MCF 10A (cell line): ENCODE measurements at places on chromosomes 16 and 17.

GRCh38 chr17:80839511-80839941, 152.1 kb upstream of the CHMP6 start:
- no peak for DNase-seq

GRCh38 chr17:71099003-71099714, 929.8 kb downstream of the KCNJ2 start:
- no peak for DNase-seq

- peak; percentile 38 for DNase-seq
These were observed 35.7 kb downstream of the PLD6 start for GRCh38 chr17:17170346-17170985.

- DNase-seq, result no peak
These were observed 26.7 kb downstream of the FA2H start for GRCh38 chr16:74747716-74748615.

GRCh38 chr16:70726892-70727361, 41.1 kb upstream of the MTSS2 start:
- no peak for DNase-seq

GRCh38 chr16:30953511-30954124, 3.9 kb upstream of the SETD1A start:
- DNase-seq, result peak; percentile 66

DNA sequence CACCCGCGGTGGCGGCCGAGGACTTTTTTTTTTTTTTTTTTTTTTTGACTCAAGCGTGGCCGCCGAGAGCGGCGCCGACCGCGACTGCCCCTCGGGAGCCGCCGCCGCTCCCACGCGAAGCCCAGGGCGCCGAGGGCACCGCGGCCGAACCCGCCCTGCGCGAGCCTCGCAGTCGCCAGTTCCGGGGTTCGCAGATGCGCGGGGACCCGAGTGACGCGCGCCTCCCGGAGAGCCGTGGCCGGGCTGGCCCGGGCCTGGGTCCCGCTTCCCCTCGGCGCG, 1.1 kb downstream of the METRNL start:
- no peak for DNase-seq

DNA sequence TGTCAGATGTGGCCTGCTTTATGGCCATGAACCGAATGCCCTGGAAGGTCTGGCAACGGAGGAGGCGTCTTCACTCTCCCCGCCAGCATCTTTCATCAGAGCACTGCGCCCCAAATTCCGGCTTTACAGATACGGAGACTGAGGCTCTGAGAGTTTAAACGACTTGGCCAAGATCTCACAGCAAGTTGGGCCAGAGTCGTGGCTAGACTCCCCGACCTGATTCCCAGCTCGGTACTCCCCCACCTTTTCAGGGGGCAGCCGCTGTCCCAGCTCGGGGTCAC, 1.7 kb downstream of the NGFR start:
- DNase-seq, result no peak

DNA sequence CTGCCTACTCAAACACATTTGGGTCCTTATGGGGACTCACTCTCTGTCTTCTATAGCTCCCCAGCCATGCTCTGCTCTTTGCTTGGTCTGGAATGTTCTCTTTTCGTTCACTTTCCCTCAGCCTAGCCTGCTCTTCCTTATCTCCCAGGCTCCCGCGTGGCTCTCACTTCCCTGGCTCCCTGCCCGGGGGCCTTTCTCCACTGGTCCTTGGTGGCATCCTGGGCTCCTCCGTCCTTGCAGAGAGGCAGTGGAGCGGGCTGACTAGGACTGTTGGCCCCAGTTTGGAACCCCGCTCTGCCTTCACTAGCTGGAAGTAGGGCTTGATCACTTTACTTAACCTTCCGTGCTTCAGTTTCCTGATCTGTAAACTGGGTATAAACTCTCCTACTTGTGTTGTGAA, 31.2 kb downstream of the SHISA6 start:
- DNase-seq, result no peak

DNA sequence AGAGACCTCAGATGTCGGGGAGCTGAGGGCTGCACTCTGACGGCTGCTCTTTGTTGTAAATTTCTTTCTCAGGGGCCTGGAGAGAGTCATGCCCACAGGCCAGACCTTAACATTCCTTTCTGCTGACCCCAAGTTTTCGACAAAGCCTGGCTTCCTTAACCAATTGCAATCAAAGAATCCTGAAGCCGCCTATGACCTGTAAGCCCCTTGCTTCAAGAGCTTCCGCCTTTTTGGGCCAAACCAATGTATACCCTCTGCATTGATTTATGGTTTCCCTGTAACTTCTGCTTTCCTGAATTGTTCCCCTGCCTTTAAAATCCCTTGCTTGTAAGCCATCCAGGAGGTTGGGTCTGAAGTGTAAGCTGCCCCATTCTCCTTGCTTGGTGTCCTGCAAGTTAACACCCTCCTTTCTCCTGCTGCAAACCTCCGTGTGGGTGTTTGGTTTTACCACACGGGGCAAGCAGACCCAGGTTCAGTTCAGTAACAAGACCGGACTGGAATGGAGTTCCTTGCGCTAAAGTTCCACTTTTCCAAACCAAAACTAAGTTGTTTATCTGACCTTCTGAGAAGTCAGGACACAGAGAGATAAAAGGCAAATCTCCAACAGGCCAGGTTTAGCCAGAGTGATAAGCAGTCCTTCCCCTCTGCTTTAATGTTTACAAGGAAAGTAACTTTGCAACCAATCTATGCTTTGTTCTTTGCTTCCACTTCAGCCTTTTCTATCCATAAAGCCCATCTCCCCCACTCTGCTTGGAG, 141.6 kb downstream of the KCNJ12 start:
- no peak for DNase-seq

DNA sequence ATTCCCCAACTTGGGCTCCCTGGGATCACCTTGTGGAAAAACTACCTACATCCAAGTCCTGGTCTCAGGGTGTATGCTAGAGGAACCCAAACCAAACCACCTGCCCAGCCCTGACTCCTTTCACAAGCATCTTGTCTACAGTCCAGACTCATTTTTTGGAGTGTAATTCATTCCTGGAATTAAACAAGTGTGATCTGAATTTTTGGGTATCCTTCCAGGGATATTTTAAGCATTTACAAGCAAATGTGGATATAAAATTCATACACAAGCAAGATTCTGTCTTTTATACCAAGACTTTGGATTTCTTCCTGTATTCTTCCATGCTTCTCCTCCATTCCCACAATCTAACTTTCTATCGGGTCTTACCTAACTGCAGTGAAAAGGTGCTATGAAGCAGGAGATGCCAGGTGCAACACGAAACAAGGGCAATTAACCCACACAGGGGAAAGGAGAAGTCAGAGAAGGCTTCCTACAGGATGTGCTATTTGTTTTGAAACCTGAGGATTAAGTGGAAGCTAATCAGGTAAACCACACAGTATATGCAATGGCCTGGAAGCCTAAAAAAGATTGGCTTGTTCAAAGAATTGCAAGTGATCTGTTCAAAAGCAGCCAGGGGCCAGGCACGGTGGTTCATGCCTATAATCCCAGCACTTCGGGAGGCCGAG, 417.2 kb upstream of the C16orf82 start:
- DNase-seq, result no peak

DNA sequence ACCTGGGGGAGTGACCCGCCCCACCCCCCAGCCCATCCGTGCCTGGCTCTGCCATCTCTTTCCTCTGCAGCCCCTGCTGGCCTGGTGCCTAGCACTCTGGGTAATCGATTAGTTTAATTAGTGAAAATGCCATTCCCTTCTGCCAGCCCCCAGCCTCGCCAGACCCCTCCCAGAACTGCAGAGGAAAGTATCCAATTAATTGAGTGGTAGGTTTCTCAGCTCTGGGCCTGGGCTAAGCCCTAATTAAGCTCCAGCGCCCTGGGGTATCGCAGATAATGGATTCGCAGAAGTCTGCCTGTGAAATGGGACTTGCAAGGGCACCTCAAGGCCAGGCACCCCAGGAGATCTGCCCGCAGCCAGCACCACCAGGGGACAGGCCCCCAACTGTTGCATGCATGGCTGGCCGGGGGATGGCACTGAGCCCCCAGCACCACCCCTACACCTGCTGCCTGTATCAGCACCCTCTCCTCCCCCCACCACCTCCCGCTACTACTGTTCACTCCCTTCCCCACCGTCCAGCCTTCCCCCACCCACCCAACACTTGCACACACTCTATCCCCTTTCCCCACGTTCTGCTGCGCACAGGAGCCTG, 19.7 kb upstream of the SPPL2C start:
- no peak for DNase-seq

GRCh38 chr17:66900126-66901010, 64.1 kb upstream of the CACNG4 start:
- DNase-seq, result peak; percentile 38

DNA sequence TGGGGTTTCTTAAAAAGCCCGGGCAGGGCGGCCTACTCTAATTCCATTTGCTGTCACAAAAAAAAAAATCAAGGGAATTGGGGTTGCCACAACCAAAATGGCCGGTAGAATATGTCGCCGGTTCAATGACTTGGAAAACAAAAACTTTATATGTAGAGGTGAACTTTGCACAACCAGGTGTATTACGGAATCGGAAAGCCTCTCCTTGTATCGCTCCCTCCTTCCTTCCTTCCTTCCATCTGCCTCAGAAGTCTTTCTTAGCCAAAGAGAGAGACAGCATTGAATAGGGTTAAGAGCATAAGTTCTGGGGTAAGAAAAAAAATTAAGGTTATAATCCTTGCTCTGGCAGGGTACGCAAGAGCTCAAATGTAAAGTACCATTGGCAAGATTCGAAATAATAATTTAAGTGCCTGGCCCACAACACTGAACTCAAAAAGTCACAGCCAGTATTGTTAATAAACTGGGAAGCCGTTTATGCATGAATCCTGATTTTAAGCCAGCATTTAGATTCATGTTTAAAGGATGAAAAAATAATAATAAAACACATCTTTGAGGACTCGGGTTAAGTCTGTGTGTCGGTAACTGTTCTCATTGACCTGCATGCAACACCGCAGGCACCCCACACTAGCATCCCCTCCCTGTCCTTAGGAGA, 522 bp upstream of the GLG1 start:
- no peak for DNase-seq

- DNase-seq, result no peak
These were observed 75.7 kb upstream of the DNAH17 start for GRCh38 chr17:78652913-78653312.

DNA sequence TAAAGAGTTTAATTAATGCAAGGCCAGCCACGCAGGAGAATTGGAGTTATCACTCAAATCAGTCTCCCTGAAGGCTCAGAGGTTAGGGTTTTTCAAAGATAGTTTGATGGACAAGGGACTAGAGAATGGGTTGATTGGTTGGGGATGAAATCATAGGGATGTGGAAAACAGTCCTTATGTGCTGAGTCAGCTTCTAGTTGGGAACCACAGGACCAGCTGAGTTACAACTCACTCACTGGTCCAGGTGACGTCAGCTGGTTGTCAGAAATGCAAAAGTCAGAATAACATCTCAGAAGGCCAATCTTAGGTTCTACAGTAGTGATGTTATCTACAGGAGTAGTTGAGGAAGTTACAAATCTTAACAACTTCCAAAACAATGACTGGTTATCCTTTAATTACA, 47.6 kb downstream of the CPD start:
- no peak for DNase-seq

- no peak for DNase-seq
These were observed 3.4 kb upstream of the ZNF423 start for GRCh38 chr16:49859125-49859811.

DNA sequence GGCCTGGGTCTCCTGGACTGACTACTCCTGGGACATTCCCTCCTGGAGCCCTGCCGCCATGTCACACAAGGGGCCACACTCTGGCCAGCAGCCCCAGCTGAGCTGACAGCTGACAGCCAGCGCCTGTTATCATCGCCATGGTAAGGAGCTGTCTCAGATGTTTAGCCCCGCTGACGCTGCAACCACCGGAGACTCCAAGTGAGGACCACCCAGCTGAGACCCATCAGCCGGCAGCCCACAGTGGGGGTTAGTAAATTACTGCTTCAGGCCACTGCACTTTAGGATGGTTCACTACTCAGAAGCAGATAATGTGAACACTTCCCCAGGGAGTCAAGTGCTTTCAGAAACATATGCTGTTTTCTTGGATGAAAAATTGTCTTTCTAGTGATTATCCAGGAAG, 14.6 kb upstream of the SPHK1 start:
- no peak for DNase-seq

GRCh38 chr17:75514299-75514918, 928 bp downstream of the CASKIN2 start:
- peak; percentile 82 for DNase-seq

DNA sequence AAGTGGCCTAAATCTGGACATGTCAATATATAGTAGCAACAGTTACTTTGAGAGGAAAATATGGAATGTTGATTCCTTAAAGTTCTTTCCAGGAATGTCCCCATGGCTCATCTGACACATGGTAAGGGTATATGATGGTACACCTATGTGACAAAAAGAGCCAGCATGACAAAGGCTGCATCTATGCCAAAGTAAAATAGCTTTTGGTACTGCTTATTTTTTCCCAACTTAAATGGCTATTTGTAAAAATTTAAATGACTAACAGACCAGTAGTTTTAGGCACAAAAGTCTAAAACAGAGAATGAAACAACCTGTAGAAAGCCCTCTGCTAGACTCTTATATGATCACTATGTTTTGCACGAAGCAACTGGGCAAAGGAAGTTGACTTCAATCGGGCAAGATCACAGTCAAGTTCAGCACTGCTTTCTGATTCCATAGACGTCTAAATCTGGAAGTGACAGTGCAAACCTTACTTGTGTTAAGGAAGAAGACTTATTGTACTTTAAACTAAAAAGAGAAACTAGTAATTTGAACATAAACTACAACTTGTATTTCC, 135.1 kb downstream of the SKAP1 start:
- no peak for DNase-seq

GRCh38 chr17:76123749-76124581, 17.1 kb downstream of the FOXJ1 start:
- no peak for DNase-seq

- peak; percentile 10 for DNase-seq
These were observed 8.0 kb downstream of the ST3GAL2 start for GRCh38 chr16:70430667-70431536.

GRCh38 chr16:80577485-80578280, 36.9 kb downstream of the DYNLRB2 start:
- no peak for DNase-seq

DNA sequence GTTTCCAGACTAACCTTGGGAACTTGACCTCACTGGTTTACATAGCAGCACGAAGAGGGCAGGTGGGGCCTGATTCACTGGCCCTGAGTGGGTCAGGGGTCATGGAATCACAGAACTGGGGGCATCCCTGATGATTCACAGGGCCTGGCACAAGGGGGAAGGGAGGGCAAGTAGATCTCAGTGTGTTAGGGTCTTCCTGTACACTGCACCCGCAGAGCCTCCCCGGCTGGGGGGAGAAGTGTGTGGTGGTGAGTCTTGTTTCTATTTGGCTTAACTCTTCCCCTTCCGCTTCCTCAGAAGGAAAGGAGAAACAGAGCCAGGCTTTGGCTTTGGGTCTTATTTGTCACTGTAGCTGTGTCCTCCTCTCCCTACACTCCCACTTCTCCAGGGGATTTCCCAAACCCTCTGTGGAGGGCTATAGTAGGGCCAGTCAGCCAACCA, 3.7 kb downstream of the STARD3 start:
- DNase-seq, result no peak
